Stimulated activated CD8-positive, alpha-beta memory T cell treated with anti-CD3 and anti-CD28 coated beads, Interleukin-7, amount 100 ng/mL, for 1 hour (primary cell): ENCODE measurements at places on chromosomes 16 and 17.
A peak's percentile ranks its signal among the peaks of the same experiment; 100 is the strongest.

GRCh38 chr17:82734987-82735866, at the start of gene FN3K:
TSS of gene FN3K (plus strand) at chr17:82735615. CDS start at chr17:82735637, 22 bp downstream.
- DNase-seq, result no peak

DNA sequence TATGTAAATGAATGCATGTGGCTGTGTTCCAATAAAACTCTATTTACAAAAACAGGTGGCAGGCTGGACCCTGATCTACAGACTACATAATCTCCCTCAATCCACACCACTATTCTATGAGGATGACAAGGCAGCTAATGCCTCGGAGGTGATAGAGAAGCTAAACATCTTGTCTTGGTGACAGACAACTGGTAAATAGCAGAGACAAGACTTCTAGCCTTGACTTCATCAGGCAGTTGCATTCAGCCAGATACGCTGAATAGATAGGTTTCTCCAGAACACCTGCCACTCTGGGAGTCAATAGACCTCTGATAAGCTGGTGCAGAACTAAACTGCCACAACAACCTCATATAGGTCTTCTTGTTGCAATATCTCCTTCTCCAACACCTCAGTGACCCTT, 3.3 kb downstream of the ATPAF2 start:
- no peak for DNase-seq

GRCh38 chr16:56041556-56042140, 149.6 kb upstream of the GNAO1 start:
- no peak for DNase-seq

- no peak for DNase-seq
Observed at GRCh38 chr17:48490451-48490892, 40.3 kb downstream of the HOXB1 start.

DNA sequence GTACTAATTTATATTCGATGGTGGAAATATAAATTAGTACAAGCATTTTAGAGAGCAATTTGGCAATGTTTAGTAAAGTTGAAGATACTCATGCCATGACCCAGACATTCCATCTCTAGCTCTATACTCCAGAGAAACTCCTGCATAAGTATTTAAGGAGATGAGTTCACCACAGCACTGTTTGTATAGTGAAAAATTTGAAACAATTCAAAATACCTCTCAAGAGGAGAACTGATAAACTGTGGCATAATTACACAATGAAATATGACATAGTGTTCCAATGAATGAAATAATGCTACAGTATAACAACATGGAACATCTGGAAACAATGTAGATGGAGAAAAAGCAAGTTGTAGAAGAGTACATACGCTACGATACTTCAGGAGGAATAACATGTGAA, 48.6 kb upstream of the IRX3 start:
- no peak for DNase-seq

GRCh38 chr17:59696682-59697277, 10.4 kb downstream of the PTRH2 start:
- no peak for DNase-seq

GRCh38 chr16:48330841-48331192, 54.4 kb downstream of the SIAH1 start:
- DNase-seq, result no peak

DNA sequence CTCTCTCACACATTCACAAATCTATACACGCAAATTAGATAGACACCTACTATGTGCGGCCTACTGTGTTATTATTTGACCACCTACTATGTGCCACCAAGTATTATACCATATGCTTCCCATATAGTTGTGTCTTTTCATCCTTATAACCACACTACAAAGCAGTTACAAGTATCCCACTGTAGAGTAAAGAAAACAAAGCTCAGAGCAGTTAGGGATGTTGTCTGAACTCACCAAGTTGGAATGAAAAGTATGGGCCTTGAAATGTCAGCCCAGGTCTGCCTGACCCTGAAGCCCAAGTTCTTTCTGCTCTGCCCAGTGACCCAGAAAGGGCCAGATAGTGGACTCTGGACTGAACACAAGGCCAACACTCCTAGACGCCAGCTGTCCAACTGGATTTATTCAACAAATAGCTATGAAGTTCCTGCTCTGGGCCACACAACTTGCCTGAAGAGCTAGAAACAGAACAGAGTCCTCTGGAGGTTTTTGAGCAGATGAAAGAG, 8.5 kb downstream of the KRT37 start:
- no peak for DNase-seq

- no peak for DNase-seq
Observed at GRCh38 chr17:30396129-30396528, 17.4 kb downstream of the CPD start.

DNA sequence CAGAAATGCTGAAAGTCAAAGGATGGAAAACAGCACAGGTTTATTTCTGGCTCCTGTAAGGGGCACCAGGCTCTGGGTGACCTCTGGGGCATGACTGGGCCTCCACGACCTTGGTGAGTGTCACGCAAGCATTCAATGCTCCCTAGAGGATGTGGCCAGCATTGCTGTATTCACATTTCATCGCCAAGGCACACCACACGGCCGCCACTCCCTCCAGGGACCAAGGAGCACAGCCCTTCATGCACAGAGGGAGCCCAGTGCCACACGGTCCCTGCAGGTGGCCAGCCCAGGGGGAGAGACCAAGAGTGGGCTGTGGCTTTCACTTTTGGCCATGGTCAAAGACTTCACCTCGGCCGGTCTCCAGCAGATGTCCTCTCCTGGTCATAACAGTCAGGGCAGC, 137.4 kb upstream of the TNRC6C start:
- DNase-seq, result no peak

DNA sequence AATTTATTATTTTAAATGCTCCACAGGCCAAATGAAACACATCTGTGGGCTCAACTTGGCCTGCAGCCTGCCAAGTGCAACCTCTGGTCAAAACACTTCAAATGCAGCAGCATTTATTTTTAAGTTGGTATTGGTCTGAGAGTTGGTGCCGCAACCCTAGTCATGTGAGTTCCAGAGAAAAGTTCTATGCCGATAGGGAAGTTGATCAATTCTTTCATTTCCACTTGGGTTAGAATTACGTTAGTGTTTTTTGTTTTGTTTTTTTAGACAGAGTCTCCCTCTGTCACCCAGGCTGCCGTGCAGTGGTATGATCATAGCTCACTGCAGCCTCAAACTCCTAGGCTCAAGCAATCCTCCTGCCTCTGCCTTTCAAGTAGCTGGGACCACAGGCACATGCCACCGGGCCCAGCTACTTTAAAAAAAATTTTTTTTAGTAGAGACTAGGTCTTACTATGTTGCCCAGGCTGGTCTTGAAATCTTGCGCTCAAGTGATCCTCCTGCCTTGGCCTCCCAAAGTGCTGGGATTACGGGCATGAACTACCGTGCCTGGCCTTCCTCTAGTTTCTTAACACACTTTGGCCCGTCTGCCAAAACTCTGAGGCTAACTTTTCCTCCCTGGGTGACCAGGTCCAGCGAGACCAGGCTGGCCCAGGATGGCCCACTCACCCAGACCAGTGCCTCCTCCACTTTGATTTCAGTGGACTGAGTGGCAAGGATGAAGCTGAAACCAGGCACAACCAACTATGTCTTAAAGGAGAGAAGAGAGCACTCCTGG, 221.1 kb downstream of the MRTFB start:
- no peak for DNase-seq

- peak; percentile 85 for DNase-seq
Observed at GRCh38 chr17:44899074-44899782, at the start of gene EFTUD2. TSS of gene EFTUD2 (minus strand) at chr17:44899445. CDS start at chr17:44894521, 4,924 bp downstream.

GRCh38 chr17:17696085-17696484, 14.8 kb downstream of the RAI1 start:
- no peak for DNase-seq

DNA sequence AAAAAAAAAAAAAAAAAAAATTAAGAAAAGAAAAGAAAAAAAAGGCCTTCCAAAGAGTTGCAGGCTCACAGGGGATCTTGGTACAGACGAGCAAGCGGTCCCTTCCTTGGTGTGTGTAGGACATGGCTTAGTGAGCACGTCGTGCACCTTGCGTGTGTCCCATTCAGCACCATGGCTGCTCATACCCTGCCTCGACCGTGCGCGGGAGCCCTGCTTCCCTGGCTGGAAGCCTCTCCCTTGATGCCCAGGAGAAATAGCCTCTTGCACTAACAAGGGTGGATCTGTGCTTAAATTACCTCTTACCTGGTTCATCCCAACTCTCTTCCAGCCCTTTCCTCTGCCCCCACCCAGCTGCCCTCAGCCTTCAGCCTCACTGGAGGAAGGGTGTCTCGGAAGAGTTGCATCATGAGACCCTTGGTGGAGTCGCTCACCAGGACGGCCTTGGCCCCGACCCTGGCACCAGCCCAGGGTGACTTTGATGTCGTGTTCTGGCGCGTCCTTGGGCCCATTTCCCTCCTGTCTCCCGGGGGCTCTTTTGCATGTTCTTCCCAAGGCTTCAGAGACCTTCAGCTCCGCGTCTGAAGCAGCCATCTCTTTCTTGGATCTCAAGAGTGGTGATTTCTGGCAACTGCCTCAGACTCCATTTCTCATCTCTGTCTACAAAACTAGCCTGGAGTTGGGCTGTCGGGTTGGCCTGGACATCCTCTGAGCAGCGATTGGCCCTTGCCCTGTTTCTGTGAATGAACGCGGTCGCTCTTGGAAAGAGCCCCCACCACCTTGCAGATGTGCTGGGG, 127.2 kb downstream of the CMIP start:
- DNase-seq, result no peak

- peak; percentile 40 for DNase-seq
Observed at GRCh38 chr17:78925234-78925633, at the start of gene TIMP2. TSS of gene TIMP2 (minus strand) at chr17:78925387. CDS start at chr17:78925088, 299 bp downstream.

DNA sequence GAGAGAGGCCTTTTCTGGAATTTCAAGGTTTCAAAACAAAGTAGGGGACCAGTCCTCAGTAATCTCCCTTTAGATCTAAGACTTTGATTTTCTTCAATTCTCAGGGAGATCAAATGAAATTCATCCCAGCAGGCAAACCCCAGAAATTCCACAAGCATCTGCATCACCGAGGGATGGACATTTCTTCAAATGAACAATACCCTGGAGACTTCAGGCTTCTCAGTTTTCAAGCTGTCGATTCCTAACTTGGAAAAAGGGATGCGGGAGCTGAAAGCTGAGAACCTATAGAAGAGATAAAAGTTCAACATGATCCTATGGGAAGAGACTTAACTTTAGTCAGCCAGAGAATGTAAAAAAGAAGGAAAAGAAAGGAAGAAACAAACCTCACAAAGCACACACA, 296.9 kb upstream of the CDH5 start:
- DNase-seq, result no peak

- no peak for DNase-seq
Observed at GRCh38 chr17:74603746-74604145, 11.7 kb upstream of the CD300LD start.

DNA sequence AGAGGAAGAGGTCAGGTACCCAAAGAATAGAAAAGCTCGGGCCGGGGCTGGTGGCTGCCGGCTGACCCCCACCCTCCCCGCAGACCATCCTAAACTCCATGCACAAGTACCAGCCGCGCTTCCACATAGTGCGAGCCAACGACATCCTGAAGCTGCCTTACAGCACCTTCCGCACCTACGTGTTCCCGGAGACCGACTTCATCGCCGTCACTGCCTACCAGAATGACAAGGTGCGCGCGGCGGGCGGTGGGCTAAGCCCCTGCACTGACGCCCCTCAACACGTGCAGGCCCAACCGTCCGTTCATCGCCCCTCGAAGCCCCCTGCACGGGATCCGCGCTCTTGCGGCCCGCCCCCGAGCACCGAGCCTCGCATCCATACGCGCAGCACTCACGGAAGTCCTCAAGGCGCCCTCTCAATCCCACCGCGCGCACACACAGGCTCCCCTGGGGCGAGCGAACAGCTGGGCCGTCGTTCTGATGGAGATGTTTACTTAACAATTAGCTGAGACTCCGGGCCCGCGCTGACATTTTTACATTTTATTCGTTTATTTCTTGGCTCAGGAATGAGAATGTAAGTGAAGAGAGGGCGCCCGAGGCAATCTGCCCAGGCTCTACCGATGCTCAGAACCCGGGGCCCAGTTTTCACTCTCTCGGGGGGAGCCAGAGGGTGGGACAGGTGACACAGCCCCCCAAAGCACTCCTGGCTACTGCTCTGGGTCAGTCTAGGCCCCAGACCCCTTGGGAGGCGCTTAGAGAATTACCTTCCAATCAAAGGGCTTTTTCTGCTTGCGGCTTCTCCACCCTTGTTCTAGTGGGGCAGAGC, 3.5 kb downstream of the TBX2 start:
- no peak for DNase-seq

- no peak for DNase-seq
Observed at GRCh38 chr17:42772945-42773289, 332 bp upstream of the VPS25 start.

- no peak for DNase-seq
Observed at GRCh38 chr17:27247071-27247957, 46.6 kb upstream of the WSB1 start.

DNA sequence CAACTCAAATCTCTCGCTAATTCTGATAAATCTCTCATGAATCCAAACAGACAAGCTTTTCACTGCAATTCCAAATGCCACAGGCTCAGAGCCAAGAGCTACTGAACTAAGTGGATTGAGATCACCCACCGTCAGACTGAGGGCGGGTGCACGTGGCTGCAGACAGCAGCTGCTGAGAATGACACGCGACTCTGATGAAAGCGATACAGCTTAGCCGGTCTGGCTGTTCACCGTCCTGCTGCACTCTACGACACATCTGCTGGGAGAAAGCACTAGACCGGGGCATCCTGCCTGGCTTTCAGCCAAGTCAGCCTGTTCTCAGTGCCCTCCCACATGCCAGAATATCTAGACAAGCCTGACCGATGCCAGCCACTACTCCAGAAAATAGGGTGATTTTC, 42.6 kb downstream of the KLHDC4 start:
- DNase-seq, result no peak

DNA sequence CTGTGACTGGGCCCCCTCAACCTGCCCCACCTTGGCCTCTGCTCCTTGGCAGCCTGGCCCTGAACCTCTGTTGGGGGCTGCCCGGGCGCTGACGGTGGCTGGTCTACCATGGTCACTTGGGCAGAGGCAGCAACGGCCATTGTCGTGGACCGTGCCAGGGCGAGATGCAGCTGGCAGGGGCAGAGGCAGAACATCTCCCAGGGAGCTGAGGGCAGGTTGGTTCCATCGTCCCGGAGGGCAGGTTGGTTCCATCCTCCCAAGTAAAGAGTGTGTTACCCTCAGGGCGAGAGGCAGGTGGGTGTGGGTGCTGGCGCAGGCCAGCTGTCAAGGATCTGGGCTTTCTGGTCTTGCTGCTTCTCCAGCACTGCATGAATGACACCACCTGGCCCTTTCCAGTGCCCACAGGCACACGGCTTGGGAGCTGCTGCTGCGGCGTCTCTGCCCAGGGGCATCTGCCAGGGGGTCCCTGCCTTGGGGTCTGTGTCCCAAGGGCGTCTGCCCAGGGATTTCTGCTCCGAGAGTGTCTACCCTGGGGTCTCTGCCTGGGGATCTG, 12.0 kb downstream of the ACSF3 start:
- DNase-seq, result no peak

- no peak for DNase-seq
Observed at GRCh38 chr17:40557531-40558299, 7.6 kb downstream of the CCR7 start.
